ENCODE measurements at places on chromosomes 7 and 10.

DNA sequence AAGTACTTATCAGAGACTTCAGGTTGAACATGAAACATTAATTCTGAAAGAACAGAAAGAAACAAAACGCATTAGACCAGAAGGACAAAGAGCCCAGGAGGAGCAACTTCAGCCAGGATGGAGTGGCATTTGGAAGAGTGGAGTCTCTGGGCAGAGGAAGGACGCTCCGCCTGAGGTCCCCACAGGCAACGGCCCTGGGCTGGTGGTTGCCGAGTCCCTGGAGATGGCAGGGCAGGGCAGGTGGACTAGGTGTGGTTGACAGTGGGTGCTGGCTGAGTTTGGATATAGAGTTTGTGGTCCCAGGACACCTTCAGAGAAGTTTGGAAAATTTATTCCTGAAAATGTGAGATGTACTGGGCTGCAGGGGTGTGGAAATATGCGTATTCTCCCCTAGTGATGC, 27.4 kb upstream of the LARP4B start:
- no peak for DNase-seq

DNA sequence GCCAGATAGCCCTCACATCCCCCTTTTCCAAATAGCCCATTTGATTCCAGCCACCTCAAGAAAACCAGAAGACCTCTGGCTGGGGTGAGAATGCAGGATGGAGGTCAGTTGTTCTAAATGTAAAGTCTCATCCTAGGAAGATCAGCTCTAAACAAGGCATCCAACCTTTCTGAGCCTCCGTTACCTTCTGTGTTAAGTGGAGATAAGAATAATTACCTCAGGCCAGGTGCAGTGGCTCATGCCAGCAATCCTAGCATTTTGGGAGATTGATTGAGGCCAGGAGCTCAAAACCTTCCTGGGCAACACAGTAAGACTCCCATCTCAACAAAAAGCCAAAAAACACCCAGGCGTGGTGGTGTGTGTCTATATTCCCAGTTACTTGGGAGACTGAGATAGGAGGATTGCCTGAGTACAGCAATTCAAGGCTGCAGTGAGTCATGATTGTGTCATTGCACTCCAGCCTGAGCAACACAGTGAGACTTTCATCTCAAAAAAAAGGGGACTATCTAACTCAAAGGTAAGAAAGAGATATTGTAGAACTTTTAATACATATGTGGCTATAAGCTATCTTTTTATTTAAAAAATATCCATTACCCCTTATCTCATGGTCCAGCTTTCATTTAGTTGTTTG, 43.5 kb downstream of the PRTFDC1 start:
- no peak for DNase-seq

DNA sequence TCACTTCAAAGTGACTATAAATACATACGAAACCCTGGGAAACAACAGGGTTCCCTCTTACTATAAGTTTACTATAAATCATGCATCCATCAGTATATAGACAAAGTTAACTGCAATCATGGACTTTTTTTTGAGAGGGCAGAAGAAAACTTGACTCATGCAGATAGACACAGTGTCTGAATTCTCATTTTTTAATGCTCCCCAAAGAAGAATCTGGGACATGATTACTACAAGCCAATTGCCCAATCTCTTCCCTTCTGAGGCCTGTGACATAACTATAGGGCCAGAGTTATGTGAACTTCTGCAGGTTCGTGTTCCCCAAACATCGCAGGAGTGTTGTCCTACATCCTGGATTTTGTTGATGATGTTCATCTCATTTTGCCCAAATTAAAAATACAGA, 376.5 kb downstream of the KCNMA1 start:
- DNase-seq: no peak

GRCh38 chr7:29467193-29467926, 96.3 kb upstream of the PRR15 start:
- no peak for DNase-seq

GRCh38 chr7:102061981-102062390, 224.7 kb upstream of the SH2B2 start:
- DNase-seq: peak; percentile 84

DNA sequence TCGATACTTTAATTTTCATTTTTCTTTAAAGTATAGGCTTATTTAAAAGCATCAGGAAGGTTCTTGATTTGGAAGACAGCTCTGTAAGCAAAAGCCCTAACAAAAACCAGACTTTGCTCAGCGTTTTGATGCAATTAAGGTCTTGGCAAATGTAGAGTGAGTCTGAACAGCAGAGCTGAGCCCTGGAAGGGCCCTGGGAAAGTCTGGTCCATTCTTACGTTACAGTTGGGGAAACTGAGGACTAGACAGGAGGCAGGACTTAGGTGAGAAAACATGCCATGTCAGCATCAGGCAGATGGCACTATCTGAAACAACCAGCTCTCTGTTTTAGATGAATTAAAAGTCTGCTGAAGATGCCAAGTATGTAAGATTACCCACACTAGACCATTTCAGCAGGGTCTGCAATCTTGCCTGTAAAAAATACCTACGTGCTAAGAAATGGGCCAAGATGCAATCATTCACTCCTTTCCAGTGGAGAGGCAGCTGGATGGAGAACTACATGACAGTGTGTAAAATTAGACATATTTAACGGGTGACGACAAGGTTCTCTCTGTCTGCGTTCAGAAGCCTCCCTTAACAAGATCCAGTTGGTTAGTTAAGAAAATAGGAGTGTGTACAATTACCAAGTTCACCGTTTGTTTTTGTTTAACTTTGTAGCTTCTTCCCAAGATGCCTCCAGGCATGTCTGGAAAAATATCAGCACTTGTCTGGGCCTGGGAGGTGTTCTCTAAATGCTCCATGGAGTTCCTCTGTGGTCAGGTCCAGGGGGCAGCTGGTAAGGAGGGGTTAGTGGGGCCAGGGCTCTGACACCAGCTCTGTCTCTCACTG, 502.3 kb upstream of the ZMIZ1 start:
- DNase-seq: no peak

DNA sequence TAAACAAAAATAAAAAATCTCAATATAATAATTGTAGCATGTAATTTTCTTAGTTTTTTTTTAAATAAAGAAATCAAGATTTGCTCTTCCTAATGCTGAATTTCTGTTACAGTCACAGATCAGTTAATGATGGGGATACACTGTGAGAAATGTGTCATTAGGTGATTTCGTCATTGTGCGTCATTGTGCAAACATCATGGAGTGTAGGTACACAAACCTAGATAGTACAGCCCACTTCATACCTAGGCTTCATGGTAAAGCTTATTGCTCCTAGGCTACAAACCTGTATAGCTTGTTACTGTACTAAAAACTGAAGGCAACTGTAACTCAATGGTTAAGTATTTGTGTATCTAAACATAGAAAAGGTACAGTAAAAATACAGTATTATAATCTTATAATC, 74.4 kb upstream of the LSM8 start:
- no peak for DNase-seq

DNA sequence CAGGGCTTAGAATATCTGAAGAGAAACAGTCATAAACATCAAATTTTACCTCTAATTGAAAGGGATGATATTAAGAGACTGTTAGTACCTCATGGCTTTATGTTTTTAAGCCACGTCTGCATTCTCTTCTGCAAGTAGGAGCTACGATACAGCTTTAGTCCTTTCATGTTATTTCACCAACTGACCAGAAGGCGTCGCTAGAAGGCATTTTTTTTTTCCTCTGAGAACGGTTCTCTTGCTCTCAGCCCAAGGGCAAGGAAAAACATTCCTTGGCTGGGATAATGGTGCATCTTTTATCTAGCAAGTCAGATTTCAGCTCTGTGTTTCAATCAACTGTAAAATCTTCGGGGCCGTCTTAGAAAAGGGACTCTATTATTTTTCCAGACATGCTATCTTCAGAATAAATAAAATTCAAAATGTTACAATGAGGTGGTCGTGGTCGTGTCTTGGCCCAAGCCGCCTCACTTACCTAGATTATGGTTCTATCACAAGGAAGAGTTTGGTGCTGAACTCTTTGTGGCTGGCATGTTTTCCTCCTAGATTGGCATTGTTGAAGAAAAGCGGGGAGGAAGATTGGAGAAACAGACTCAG, 41.6 kb upstream of the LYZL2 start:
- peak; percentile 40 for DNase-seq

- no peak for DNase-seq
These were observed 118.3 kb downstream of the ARID5B start for GRCh38 chr10:62019685-62020359.

DNA sequence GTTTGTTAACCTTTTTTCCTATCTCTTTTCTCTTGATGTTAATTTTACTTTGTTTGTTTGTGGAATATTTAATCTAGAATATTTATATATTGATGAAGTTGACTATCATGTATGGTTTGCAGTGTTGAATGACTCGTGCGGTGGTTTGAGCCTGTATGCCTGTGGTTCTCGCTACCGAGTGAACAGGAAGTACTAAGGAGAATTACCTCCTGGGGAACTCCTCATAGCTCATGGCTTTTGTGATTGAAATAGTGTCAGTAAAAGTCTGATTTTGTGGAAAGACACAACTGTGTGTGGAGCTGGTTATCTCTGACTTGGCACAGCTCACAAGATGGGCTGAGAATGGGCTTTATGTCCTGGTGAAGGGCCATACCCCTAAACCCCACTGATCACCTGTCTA, 498.6 kb downstream of the GLRX3 start:
- DNase-seq: no peak

DNA sequence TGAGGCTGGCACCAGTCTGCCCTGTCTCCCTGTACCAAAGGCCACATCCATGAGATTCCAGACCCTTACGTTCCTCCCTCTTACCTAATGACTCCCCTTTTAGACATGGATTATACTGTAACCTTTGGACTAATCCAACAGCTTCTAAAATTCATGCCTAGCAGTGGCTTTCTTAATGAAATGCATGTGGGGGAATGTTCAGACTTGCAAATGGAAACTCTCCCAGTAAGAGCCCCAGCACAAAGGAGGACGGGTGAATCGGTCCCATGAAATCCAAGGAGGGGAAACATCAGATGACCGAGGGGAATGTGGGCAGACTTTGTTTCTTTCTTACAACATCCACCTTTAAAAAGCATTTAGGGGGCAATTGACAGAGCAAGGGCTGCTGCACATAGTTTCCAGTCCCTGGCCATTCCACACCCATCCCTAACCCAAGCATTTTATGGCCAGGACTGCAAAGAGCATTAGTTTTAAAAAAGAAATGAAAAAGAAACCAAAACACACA, 71.5 kb downstream of the COL13A1 start:
- no peak for DNase-seq

- DNase-seq: no peak
These were observed 14.7 kb downstream of the KCNMA1 start for GRCh38 chr10:77622889-77623291.

- no peak for DNase-seq
These were observed 54.6 kb downstream of the HACD1 start for GRCh38 chr10:17562614-17563013.

DNA sequence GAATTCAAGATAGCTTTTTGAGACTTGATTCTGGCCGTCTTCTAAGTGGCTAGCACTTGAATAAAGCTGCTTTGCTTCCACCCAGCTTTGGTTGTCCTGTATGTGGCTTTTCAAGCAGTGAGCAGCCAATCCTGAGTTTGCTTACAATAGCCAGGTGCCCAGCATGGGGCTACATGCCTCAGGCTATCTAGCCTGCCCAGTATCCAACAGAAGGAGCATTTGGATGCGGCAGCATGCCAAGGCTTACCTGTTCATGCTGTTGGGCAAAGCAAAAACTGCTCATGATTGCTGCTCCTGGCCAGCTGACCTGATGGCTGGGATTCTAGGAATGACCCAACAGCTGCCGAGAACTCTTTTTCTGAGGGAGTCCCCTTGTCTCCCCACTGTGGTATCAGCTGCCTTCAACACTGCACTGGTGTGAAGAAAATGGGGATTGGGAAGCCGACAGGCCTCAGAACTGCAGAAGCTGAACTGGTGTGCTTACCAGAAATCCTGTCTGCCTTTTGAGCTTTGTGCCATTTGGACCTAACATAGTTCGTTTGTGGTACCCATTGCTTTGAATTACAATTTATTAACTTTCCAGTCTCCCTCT, 618.9 kb upstream of the IGFBP3 start:
- DNase-seq: no peak

DNA sequence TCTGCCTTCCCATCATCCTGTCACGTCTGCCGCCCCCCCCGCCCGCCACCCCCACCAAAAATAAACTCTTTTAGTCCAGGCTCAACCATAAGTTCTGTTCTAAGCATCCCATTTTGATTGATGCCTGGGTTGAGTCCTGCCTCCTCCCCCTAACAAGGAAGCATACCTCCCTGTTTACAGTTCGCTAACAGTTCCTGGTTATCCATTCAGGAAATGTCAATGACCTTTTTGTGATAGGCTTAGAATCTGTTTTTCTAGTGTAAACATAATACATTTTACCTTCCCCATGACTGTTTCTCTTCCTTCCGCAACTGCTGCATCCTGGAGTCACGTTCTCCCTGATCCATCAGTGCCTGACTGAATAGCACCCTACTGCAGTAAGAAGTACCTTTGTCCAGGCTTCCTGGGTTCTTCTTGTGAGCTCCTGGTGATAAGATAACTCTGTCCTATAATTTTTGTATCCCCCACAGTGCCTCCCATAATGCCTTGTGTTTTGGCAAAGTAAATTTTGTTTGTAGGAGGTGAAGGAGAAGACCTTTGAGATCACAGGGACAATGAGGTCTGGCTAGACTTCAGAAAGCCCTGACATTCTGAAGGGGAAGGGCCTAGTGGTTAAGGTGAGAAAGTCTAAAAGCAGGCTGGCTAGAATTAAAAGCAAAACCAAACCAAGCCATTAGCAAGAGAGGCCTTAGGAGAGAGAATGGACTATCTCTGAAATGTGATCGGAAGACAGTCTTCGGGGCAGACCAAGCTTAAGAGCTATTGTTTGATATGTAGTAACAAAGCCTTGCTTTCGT, 7.3 kb downstream of the AGFG2 start:
- peak; percentile 63 for DNase-seq

DNA sequence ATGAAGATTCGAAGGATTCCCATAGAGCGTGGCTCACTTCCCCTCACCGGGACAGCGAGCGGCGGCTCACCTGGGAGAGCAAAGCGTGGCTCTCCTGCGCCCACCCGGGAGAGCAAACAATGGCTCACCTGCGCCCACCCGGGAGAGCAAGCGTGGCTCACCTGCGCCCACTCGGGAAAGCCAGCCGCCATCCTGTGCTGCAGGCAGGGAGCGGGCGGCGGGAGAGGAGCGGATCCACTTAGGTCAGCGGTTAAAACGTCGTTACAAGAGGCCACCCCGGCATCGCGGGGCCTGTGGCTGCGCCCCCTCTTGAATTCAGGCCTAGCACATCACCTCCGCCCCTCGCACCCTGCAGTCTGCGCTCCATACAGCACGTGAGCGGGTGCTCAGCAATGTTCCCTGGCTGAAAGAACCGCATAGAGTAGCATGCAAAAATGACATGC, 461 bp upstream of the FIGNL1 start:
- DNase-seq: peak; percentile 49

DNA sequence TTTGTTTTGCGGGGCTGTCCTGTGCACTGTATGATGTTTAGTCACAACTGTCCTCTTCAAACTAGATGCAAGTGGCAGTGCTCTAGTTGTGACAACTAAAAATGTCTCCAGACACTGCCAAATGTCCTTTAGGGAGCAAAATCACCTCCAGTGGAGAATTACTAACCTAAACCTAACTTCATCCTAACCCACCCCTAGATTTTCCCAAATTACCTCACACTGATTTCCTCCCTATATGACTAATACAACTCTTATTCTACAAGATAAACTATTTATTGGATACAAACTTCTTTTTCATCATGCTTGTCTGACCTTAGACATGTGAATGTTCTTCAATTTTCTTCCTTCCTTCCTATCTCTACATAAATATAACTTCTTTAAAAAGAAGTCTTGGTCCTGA, 26.4 kb downstream of the PNPLA8 start:
- DNase-seq: no peak
